ENCODE measurements at places on chromosomes 5 and 9.
A peak's percentile ranks its signal among the peaks of the same experiment; 100 is the strongest.

DNA sequence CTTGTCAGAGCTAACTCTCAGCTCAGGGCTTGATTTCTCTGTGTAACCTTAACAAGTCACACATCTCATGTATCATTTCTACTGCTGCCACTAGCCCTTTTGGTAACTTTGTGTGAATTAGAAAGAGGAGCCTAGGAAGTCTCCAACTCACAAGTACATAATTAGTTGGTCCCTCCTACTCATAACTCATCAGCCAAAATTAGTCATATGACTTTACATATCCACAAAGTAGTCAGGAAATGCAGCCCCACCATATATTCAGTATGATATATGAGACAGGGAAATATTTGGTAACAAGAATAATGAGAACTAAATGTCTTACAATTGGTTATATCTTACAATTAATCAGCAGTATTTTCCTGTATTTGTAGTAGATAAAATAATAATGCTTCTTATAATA is 250.2 kb downstream of the SH3GL2 start:
- no peak for DNase-seq

- DNase-seq: peak; percentile 77
These were observed 16.1 kb downstream of the FBP1 start for GRCh38 chr9:94623253-94623652.

DNA sequence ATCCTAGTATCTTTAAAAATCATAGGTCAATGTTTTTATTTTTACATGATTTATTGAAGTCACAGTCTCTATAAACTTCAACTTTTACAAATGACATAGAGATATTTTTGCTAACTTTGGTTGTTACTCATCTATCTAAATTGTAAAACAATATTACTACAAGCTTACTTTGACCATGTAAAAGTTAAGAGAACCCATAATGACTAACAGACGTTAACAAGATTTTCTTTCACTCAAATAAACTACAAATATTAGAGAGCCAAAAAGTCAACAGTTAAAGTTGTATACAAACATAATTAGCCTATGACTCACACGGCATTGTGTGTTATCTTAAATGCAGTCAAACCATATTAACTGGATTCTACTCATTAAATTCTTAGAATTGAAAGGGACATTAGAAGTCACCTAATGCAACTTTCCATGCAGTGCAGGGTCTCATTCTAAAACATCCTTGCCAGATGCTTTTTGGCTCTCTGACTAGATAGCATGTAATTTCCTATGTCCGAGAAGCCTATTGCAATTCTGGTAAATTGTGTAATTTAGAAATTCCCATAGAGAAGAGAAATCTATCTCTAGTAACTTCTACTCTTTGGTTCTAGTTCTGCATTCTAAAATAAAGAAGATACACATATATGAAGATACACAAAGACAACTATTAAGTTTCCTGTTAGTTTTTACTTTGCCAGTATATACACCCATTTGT is 42.2 kb upstream of the UGT3A2 start:
- DNase-seq: no peak

DNA sequence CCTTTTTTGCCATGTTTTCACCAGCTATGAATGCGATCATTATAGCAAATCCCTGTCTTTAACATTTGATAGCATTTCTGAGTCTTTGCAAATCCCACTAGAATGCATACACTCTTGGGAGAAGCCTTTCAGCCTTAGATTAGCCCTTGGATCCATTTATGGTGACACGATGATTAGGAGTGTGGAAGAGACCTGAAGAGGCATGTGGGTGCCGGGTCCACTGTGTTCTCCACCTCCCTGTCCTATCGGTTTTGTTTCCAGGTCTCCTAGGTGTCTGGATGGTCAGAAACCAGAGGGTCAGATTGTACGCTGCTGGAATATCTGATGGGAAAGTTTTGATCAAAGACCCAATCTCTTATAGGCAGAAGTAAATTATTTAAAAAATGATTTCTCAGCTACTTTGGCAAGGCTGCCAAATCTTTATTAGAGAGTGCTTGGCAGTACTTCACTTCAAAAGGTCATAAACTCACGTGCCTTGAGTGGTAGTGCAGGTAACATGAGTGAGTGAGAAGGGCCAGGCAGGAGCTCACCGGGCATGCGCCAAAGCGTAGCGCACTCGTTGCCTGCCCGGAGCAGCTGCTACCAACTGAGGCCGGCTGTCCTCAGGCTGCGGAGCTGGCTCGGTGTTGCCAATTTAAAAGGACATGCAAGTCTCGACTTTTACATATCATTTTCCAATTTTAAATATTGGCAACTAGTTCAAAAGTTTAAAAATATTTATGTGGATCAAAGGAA is 51.3 kb downstream of the PCSK5 start:
- DNase-seq: no peak

- no peak for DNase-seq
These were observed 2.7 kb downstream of the TNC start for GRCh38 chr9:115115117-115115880.

- no peak for DNase-seq
These were observed 19.4 kb downstream of the ZBTB5 start for GRCh38 chr9:37445832-37446231.

GRCh38 chr5:160496334-160496733 is 74.7 kb downstream of the PTTG1 start:
- DNase-seq: no peak

DNA sequence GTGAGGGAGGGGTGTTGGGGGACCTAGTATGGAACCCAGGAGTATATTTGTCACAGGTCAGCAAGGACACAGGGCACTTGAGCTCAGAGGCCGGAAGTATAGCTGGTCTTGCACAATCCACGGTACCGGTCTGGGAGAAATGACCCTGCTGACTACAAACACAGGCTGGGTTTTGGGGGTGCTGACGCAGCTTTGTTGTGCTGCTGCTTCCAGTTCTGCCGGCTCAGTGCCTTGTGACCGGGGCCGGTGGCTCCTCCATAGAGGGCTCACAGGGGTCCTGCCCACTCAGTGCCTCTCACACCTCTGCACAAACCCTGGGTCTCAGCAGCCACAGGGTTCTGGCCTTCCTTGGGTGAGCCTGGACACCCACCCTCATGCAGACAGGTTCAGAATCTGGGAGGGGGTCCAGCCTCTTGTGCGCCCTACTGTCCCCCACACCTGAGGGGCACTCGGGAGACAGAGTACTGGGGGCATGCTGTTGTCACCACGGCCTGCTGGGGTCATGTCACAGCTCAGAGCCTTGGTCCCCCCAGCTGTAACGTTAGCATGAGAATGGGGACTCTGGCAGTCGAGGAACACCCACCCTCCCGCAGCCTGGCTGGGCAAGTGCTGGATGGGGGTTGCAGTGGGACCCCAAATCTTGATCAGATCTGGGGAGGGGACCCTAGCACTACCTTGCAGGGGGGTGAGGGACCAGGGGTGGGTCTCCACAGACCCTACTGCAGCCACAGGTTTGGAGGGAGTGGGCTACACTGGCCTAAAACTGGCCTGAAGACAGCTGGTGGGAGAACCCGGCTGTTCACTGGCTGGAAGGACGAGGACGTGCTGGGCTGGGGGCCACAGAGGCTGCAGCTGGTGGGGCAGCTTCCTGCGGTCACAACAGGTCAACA is 17.7 kb downstream of the NINJ1 start:
- peak; percentile 56 for DNase-seq

GRCh38 chr9:15077946-15078729 is 167.9 kb upstream of the FREM1 start:
- DNase-seq: no peak

GRCh38 chr9:100579665-100580064 is 1.8 kb downstream of the CAVIN4 start:
- no peak for DNase-seq

DNA sequence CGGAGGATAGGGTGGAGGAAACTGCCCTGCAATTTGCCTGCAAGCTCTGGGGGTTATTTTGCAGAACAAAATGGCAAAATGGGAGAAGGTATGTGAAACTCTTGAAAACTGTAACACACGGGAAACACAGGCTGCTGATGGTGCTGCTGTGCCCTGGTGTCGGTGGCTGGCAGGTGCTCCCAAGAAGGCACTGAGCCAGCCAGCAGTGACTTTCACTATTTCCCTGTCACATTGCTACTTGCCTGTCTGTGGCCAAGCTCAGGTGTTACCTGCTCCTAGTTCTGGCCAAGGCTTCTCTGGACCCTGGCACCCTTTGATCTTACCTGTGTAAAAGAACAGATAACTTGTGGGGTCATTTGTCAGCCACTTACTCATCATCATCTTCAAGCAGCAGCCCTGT is 102.2 kb downstream of the CMYA5 start:
- DNase-seq: no peak

GRCh38 chr5:10418654-10419345 is 22.9 kb upstream of the ROPN1L start:
- DNase-seq: no peak

- DNase-seq: no peak
These were observed 21.1 kb upstream of the TMEM174 start for GRCh38 chr5:73151766-73152410.

- DNase-seq: no peak
These were observed 411.4 kb upstream of the CD180 start for GRCh38 chr5:67607958-67608357.

DNA sequence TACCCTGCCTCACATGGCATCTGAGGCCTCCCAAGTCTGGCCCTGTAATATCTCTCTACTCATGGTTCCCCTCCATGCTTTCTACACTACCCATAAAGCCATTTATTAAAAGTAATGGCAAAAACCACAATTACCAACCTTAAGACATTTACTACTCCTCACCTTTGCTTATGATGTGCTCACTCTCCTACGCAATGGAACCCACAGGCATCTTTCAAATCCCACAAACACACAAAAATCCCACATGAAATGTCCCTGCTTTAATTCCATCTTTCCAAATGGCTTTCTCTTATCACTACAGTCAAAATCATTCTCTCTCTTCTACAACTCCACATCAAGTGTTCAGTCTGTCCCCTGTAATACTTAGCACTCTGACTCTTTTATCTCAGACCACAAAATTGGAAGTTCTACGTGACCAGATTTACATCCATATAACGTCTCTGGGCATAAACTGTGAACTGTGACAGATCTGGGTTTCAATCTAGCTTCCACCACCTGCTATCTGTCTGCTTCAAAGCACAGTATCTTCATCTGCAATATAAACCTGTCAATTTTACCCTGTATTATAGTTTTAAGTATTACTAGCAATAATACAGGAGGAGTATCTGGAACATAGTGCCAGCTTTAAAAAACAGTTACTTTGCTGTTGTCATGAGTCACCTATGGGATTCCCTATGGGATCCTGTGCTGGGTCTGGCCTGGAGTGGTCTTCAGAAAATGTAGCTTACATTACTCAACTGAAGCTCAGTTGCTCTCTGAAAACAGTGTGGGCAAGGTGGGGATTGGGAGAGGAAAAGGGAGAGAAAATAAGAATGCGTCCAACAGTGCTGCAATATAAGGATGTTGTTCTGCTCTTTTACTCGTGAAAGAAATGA is 137.1 kb upstream of the TRIM32 start:
- no peak for DNase-seq

DNA sequence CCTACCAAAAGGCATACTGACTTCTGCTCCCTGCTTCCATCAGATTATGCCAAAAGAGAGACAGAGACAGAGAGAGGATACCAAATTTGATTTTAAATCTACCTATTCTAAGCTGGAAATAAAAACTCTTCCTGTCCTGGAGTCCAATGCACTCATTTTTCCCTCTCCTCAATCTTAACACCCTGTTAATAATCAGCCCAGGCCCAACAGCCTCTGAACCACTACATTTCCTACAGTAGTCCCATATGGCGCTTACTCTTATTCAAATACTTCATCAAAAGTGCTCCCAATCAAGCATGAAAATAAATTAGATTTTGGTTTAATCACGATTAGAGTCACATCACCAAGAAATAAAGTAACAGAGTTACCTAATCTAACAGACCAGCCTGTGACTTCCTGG is 152.3 kb downstream of the TSSK1B start:
- DNase-seq: no peak

DNA sequence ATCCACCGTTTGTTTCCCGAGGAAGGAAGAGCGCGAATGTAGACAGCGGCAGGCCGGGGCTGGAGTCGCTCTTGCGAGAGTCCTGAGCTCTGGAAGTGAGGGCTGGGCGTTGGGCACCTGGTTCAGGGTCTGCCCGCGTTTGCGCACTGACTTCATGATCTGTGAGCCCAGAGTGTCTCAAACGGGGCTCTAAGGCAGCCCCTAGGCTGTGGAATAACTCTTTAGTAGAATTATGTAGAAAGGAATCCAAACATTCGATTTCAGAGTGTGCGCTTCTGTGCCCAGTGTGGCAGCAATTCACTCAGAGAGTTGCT is 478 bp upstream of the GGTA1 start:
- peak; percentile 40 for DNase-seq

GRCh38 chr9:108477529-108478006 is 378.2 kb downstream of the ACTL7B start:
- no peak for DNase-seq

DNA sequence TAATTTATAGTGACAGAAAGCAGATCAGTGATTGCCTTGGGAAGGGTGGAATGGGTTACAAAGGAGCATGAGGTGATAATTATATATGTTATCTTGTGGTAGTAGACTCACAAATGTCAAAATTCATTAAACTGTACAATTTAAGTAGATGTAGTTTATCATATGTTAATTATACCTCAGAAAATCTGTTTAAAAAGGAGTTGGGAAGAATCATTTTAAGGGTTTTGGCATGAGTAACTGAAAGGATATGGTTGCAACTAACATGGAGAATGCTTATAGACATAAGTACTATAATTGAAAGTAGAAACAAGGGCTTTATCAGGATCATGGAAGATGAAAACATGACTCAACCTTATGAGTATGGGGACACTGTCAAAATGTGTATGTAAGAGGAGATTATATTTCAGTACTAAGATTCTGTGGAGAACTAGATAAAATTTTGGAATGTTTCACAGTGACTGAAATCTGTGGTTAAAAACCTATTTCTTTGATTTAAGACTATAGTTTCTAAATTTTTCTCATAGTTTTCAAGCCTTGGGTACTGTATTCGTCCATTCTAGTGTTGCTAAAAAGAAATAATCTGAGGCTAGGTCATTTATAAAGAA is 73.3 kb downstream of the FCHO2 start:
- no peak for DNase-seq

DNA sequence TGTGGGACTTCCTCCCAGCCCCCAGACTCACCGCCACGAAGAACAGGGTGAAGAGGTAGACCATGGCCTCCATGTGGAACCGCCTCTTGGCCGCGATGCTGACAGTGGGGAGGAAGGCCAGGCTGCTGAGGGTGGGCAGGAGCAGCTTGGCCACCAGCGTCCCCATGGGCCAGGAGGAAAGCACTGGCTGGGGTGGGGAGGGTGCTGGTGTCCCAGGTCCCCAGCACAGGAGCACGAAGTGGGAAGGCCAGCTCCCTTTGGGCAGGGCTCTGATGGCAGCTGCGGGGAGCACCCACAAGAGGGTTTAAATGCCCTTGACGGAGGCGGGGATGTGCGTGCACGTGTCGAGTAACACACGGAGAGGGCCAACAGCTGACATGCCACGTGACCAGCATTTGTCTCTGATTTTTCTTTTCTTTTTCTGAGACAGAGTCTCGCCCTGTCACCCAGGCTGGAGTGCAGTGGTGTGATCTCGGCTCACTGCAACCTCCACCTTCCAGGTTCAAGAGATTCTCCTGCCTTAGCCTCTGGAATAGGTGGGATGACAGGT is at the start of gene MYMK:
Gene MYMK, minus strand, starts transcription at position 281 of the 550 bp plus-strand sequence. Its CDS starts 115 bp downstream, at position 166.
- DNase-seq: no peak

Measured in HuH-7 (cell line).